ENCODE measurements at places on chromosomes 3 and 15.

- H3K27ac ChIP-seq, result no peak overlapping the region
- no peaks in the 10 kb centered on the region for H3K27me3 ChIP-seq
- no peaks in the 10 kb centered on the region for H3K4me1 ChIP-seq
- H3K4me3 ChIP-seq, result no peak overlapping the region
- DNase-seq, result no peak
- H3K36me3 ChIP-seq, result no peaks in the 10 kb centered on the region
Measured at GRCh38 chr3:53551324-53551723, 56.9 kb downstream of the CACNA1D start.

- no peaks in the 10 kb centered on the region for H3K27me3 ChIP-seq
- peaks cover 11% of the 10 kb centered on the region for H3K4me1 ChIP-seq
Measured at GRCh38 chr3:195450731-195451229, 8.0 kb upstream of the ACAP2 start.

DNA sequence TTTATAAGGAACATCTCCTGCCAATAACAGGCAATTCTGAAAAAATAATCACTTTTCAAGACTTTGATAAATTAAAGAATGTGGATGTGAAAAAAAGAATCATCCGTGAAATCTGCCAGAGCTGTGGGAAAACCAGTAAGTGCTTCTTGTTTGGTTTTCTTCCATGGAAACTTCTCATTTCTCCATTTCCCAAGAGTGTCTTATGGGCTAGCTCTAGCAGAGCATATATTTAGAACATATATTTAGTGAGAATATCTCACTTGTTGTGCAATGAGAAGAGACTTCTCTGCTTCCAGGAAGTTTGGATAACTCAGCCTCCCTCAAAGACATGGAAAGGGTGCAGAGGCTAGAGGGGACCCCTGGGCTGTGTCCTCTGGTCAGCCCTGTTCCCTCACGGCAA, 49.9 kb downstream of the COL6A5 start:
- DNase-seq, result no peak
- no peaks in the 10 kb centered on the region for H3K27me3 ChIP-seq
- no peaks in the 10 kb centered on the region for H3K4me1 ChIP-seq
- no peak overlapping the region for H3K27ac ChIP-seq

DNA sequence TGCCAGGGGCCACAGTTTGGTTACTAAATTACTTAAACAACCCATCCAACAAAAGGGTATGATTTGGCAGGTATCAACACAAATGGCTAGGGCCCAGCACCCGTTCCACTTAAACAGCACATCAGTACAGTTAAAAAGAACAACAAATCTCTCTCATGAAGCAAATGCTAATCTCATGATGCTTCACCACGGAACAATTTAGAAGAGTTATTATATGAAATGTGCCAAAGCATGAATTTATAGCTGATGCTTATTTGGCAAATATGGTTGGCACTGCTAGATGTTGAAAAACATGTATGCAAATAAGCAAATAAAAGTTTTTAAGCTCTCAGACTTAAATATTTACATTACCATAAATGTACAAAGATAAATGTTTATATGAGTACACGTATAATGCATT, 2.3 kb downstream of the PEAK1 start:
- no peak overlapping the region for H3K4me3 ChIP-seq
- H3K27me3 ChIP-seq, result no peaks in the 10 kb centered on the region
- DNase-seq, result no peak
- H3K4me1 ChIP-seq, result peaks cover 45% of the 10 kb centered on the region

GRCh38 chr15:40285151-40285550, 2.3 kb upstream of the ANKRD63 start:
- peaks cover 5% of the 10 kb centered on the region for H3K4me1 ChIP-seq
- H3K27ac ChIP-seq, result no peak overlapping the region
- H3K4me3 ChIP-seq, result no peak overlapping the region
- no peak for DNase-seq
- H3K36me3 ChIP-seq, result no peaks in the 10 kb centered on the region
- peaks cover 43% of the 10 kb centered on the region for H3K27me3 ChIP-seq

DNA sequence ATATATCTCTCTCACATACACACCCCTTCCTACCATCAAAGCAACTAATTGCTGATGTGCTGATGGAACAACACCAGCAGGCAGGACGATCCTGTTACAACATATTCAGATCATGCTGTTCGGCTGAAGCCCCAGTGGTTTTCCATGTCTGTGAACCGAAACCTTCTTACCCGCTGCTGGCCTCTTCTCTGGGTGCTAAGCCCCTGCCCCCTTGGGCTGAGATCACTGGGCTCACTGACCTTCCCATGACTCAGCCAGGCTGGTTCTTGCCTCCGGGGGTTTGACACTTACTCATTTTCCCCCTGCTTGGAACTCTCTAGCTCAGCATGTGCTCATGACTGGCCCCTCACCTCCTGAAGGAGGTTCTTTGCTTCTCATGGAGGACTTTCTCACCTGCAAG, 122.0 kb upstream of the RGMA start:
- H3K27ac ChIP-seq, result no peak overlapping the region
- no peaks in the 10 kb centered on the region for H3K36me3 ChIP-seq
- H3K27me3 ChIP-seq, result no peaks in the 10 kb centered on the region
- H3K4me3 ChIP-seq, result no peak overlapping the region

DNA sequence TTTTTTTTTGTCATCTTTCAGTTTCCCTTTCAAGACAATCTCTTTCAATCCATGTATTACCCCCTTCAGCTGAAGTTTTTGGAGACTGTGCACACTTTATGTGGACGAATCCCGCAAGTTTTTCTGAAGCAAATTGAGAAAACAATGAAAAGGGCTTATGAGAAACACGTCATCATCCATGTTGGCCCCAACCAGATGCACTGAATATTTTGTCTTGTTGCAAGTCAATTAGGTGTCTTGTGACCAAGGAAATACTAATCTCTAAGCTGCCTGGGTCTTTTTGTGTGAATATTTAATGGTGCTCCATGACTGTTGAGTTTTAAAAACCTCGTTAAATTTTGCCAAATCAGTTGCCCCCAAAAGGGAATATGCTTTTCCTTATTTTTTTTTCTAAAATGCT, 21.7 kb upstream of the PPP4R2 start:
- no peak for DNase-seq
- no peaks in the 10 kb centered on the region for H3K4me1 ChIP-seq
- no peak overlapping the region for H3K4me3 ChIP-seq

GRCh38 chr3:185976100-185976499, 38.3 kb upstream of the TRA2B start:
- H3K27me3 ChIP-seq, result no peaks in the 10 kb centered on the region
- no peak overlapping the region for H3K4me3 ChIP-seq
- no peak overlapping the region for H3K27ac ChIP-seq
- no peak for DNase-seq
- H3K36me3 ChIP-seq, result no peaks in the 10 kb centered on the region
- no peaks in the 10 kb centered on the region for H3K4me1 ChIP-seq

DNA sequence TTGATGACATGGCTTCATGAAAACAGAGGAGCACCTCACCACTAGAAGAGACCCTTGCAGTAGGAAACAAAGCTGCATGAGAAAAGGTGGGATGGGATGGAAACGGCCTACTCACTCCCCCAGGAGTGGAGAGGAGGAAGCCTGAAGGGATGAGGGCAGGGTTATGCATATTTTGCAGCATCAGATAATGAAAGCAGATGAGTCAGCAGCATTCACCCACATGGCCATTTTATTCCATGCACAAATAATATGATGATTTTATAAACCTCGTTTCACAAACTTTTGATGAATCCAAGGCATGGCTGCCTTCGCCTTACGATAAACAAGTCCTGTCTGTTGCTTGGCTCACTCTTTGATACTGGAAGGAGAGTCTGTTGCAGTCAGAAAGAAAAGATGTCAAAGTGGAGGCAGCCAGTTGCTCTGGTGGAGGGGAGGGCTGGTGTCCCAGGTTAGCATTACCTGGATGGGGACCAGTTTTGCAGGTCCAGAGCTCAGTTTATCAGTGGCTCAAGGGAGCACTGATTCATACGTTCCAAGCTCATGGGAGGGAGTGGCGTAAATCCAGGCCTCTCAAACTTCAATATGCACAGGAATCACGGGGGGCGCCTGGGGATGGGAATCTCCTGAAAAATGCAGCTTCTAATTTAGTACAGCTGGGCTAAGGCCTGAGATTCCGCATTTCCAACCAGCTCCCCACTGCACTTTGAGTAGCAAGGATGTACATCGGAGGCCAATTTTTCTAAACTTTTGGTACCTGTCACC, 9.2 kb upstream of the EHD4 start:
- no peak overlapping the region for H3K4me3 ChIP-seq
- H3K36me3 ChIP-seq, result no peaks in the 10 kb centered on the region
- peaks cover 14% of the 10 kb centered on the region for H3K4me1 ChIP-seq
- H3K27me3 ChIP-seq, result no peaks in the 10 kb centered on the region
- DNase-seq, result no peak
- peak overlapping the region; percentile 69 for H3K27ac ChIP-seq

DNA sequence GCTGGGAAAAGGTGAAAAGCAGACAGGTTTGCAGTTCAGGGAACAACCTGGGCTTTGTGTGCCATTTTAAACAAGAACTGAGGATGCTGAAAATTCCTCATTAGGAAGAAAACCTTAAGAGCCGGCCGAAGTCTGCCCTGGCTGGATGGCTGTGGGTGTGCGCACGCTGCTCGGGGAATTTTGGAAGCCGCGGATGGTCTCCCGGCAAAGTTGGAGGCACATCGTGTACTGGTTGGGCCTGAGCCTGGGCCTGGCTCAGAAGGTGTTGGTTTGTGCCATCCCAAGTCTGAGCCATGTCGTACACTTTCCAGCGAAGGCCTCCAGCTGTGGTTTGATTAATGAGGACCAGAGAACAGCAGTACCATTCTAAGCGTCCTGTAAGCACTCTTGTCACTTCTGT, 188.2 kb downstream of the ATP10A start:
- H3K27ac ChIP-seq, result peak overlapping the region; percentile 41
- H3K4me1 ChIP-seq, result peaks cover 12% of the 10 kb centered on the region
- no peak overlapping the region for H3K4me3 ChIP-seq

DNA sequence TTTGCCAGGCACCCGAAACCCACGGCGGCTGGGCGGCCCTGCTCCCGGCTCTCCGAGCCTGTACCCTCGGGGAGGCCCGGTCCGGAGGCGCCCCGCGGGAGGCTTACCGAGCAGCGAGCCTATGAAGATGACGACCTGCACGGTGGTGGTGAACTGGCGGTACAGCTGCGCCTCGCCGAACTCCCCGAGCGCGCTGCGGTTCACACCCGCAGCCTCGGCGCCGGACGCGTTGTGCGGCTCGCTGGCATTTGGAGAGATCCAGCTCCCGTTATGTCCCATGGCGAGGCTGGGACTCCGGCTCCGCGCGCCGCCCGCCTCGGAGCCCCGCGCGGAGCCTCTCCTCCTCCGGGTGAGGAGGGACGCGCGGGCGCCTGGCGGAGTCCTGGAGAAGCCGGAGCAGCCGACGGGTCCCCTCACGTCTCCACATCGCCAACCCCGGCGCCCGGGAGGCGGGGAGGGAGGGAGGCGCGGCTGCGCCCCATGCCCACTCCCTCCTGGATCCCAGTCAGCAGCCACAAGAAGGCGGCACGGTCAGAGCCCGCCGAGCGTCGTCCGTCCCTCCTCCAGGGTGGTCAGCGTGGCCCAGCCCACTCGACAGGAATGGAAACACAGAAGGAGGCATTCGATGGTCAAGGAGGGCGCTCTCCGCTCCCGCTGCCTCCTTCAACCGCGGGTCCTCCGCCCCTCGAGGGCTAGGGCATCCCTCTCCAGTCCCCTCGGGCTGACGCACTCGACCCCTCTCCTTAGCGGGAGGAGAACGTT, at the start of gene GPR176:
GPR176 (minus strand) TSS at position 519 of the 762 bp plus-strand sequence; CDS start at position 279, 240 bp downstream.
- H3K36me3 ChIP-seq, result no peaks in the 10 kb centered on the region
- peak within 1 kb of the TSS; percentile 69 for H3K27ac ChIP-seq
- DNase-seq, result peak; percentile 22

- peak overlapping the region; percentile 46 for H3K27ac ChIP-seq
- H3K36me3 ChIP-seq, result peaks cover 5% of the 10 kb centered on the region
- H3K4me1 ChIP-seq, result peaks cover 25% of the 10 kb centered on the region
Measured at GRCh38 chr15:41894791-41895463, 1.1 kb upstream of the SPTBN5 start.

DNA sequence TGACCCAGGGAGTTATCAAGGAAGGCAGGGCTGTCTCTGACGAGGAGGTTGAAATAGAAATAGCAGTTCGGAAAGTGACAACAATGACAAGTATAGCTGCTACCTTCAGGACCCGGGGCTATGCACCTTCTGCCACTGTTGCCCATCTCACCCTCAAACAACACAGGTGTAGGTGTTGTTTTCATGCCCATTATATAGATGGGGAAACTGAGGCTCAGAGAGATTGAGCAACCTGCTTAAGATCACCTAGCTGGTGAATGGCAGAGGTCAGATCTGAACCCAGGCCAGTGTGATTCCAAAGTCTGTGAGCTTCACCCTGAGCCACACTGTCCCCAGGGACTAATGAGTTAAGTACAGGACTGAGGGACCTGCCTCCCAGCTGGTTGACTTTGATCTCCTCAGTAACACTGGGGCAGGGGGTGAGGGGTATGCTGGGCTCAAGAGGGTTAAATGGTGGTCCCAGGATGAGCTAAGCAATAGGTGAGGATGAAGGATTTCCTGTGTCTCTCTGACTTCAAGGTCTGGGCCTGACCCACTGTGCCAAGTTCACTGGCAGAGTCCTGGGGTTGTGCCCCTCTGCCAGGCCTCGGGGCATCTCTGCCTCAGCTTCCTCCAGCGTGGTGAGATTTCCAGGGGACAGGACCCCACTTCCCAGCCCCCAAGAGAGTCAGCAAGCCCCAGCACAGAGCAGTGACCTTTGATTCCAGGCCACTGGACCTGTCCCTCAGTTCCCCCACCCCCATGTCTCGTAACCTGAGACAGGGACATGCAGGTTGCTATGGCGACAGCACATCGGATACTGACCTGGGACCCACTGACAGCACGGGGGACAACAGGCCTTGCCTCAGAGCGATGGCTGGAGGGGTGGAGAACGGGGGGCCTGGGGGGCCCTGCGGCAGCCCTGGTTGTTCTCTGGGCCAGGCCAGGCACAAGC, 35.0 kb downstream of the ATP2B2 start:
- no peak for DNase-seq
- H3K27me3 ChIP-seq, result peaks cover 34% of the 10 kb centered on the region
- no peak overlapping the region for H3K27ac ChIP-seq
- H3K4me1 ChIP-seq, result no peaks in the 10 kb centered on the region
- H3K36me3 ChIP-seq, result no peaks in the 10 kb centered on the region

DNA sequence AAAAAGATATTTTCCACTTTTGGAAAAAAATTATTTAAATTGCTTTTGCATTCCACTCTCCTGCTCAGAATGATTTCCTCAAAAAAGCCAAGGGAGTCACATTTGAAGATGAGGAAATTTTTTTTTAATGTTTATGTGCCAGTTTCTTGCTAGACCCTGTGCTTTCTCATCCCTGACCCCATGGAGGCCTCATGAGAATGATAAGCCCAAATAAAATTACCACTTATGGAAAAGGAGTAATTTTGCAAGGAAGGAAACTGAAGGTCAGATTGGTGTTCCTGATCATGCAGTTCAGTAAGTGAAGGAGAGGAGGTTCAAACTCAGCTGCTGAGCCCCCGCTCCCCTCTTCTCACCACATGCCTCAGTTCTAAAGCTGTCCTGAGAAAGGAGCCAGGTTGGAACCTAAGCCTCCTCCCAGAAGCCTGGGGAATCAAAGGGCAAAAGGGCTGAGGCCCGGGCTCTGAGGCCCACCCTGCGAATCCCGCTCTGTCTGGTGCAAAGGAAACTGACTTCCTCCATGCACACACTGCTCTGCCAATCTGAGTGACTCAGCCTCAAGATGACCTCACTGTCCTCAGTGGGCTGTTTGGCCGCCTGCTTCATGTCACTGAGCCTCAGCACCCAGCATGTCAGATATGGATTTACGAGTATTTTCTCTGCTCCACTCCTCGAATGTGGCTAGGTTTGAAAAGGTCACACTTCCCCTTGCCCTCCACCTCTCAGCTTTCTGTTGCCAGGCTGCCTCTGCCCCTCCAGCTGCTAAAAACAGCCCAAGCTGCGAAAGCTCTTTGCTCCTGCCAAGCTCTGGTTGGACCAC, 56.9 kb upstream of the FLNB start:
- no peaks in the 10 kb centered on the region for H3K27me3 ChIP-seq
- no peaks in the 10 kb centered on the region for H3K36me3 ChIP-seq

- H3K4me3 ChIP-seq, result no peak overlapping the region
- H3K27me3 ChIP-seq, result no peaks in the 10 kb centered on the region
- DNase-seq, result no peak
- no peaks in the 10 kb centered on the region for H3K36me3 ChIP-seq
Measured at GRCh38 chr3:169295912-169296570, 367.5 kb downstream of the MECOM start.

Measured in transverse colon (tissue), 4 donors.